Gastrocnemius medialis (tissue), 4 donors: ENCODE measurements at places on chromosomes 3 and 15. TPM values are rescaled to one million over a fixed set of nuclear protein-coding genes. Genes with fewer than 3 reads are reported as not detected.

ASB14 gene
- total RNA-seq = 2.5 TPM

SELENOK gene
- 73.1 TPM for total RNA-seq

SPATA12 gene
- not detected for total RNA-seq

TGM5 gene
- total RNA-seq = not detected

PFKFB4 gene
- 0.87 TPM for total RNA-seq

PTPRG gene
- total RNA-seq = 25.9 TPM

GRCh38 chr3:197028728-197029510 lies 698 bp downstream of the MELTF start:
- no peak for DNase-seq

DNA sequence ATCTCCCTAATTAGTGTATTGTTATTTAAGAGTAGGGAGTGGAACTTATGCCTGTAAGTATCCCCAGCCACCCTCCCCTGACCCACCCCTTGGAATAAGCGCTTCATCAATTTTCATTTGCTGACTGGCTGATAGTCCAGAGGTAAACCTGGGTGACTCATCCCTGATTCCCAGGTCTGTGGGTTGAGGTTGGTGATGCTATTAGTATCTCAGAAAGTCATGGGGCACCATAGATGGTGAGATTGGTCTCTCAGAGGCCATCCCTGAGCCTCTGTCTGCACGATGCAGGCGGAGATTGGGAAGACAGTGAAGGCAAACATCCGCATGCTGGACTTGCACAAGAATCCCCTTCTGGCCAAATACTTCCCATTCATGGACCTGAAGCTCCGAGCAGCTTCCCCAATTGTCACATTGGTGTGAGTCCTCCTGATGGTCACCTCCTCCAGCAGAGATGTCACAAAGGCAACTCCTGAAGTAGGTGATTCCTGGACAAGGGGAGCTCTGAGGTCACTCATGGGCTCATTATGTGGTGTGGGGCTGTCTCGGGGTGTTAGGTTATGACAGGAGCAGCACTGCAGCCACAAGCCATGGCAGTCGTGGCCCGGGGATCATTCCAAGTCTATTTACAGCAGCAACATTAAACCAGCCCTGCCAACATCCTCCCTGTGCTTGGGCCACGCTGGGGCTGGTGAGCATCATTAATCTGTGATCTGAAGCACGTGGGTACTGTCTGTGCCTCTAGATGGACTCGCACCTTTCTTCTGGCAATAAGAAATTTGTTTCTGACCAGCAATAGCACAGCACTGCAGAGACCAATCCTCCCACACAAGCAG lies 6.8 kb upstream of the TXNRD3 start:
- DNase-seq = no peak

- no peak for DNase-seq
These were observed 72.2 kb downstream of the KLHL25 start for GRCh38 chr15:85722374-85723152.

- DNase-seq = no peak
These were observed 28.5 kb downstream of the SCG5 start for GRCh38 chr15:32669896-32670611.

DNA sequence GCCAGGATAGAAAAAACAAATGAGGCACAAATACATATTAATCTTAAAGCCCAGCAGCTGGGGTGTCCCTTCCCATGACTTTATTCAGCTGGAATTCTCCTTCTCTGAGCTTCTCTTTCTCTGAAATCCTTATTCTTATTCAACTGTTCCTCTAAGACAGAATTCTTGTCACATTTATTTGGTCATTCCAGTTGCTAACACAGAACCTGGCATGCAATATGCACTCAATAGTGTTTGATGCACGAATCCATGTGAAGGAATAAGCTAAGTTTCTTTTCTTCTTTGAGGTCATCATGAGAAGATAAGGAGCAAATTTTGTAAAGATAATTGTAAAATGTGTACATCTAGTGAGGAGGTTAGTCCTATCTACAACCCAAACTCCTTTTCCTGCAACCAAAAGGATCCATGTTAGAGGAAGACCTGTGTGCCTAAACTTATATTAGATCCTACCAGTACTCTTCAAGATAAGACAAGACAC lies 154.2 kb upstream of the KCNMB2 start:
- DNase-seq = no peak

- DNase-seq = no peak
These were observed 58.5 kb downstream of the ISG20 start for GRCh38 chr15:88697276-88697675.

DNA sequence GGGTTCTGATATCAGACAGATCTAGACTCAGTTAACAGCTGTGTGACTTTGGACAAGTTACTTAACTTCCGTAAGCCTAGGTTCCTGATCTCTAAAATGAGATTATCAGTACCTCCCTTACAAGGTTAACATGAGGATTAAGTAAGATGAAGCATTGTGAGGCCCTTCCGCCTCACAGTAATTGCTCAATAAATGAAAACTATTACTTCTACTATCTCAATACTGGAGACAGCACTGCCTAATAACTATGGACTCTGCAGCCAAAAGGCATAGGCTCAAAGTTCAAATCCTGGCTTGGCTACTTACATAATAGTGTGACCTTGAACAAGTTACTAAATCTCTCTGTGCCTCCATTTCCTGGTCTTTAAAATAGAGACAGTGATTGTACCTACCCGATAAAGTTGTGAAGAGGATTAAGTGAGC lies 82.0 kb upstream of the ATP11B start:
- no peak for DNase-seq

DNA sequence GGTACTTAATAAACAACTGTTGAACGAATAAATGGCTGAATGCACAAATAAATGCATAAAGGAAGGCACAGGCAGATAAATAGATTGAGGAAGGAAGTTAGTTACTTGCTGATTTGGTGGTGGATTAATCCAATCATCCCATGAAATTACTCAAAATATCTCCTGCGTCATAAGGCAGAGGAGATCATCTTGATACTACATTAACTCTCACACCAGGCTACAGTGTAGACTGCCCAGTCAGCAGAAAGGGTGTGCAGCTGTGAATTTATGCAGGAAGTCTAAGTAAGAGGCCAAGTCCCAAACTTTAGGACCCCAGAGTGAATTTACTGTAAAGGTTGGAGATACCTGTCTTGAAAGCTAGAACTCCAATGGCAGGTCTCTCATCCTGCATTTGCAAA lies 38.6 kb downstream of the PRICKLE2 start:
- DNase-seq = no peak

- no peak for DNase-seq
These were observed 14.7 kb downstream of the PAK2 start for GRCh38 chr3:196754091-196754981.

DNA sequence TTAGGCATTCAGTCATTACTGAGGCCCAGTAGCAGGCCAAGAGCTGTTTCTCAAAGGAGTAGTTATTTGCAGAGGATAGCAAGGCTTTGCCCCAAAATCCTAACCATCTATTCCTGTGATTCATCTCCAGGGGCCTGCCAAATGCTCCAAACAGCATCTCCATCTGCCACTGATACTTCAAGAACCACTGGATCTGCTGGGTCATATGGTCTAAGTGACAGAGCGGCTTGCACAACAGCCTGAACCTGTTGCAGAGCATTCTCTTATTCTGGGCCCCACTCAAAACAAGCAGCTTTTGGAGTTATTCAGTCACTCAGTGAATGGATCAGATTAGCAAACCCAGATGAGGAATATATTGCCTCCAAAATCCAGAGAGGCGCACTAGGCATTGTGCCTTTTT lies 68.8 kb upstream of the ALDH1A3 start:
- DNase-seq = no peak

- DNase-seq = peak; percentile 6
These were observed 44.5 kb downstream of the SNAPC5 start for GRCh38 chr15:66452971-66453580.

GRCh38 chr15:59657635-59658125 lies 365 bp upstream of the GTF2A2 start:
- no peak for DNase-seq

DNA sequence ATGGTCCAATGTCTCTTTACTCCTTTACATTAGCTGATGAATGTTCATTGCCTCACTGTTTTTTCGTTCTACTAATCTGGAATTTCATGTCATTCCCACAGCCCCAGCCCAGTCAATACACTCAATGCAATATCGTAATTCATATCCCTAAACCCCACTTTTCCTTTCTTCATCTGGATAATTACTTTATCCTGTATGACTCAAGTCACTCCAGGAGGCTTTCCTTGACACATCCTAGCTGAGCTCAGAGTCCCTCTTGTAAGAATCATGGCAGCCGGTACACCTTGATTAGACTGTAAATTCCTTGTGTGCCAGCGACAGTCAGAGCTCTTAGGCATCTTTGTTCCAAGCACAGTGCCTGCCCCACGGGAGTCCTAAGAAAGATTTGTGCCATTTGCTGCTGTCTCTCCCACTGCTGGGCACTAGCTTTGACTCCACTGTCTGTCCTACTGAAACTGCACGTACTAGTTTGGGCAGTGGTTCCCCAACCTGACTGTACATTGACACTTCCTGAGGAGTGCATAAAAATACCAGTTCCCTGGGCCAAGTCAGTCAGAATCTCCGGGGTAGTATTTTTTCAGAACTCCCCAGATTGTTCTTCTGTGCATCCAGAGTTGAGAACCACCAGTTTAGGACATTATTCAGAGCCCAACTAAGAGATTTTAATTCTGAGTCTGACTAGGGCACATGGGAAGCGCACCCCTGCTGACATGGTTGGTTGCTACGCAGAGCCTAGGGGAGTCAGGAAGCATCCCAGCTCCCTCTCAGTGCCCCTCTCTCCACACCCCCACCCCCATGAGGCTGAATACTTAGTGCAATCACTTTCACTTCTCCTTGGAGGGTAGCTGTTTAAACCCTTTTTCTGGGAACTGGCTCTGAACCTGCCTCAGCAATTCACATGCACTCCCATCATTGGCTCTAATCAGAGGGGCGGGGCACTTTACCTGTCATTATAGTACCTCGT lies 19.5 kb upstream of the C3orf70 start:
- DNase-seq = no peak

DNA sequence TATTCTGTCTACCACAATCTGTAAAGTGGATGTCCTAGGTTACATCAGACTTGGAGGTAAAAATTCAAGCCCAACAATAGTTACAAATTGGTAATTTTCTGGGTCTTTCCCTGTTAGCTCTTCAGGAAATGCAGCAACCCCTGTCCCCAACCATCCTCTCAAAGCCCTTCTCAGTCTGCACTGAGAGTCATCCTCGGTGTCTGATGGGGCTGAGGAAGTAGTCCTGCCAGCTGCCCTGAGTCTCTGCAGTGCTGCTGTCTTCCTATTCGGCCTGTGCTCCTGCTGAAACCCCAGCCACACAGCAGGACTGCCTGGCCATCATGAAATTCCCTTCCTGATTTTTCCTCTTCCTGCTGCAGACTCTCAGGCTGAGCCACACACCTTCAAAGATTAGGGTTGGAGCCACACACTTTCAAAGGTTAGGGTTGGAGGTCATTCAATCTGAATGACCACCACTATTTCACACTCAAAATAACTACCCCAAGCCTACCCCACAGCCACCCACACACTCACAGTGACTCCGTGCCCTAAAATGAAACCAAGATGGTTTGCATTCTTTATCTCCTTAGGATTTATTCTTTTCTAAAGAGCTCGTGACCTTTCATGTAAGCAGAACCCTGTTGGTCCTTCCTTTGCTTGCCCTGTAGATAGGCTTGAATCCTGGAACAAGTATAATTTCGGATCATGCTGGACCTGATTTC lies 17.6 kb downstream of the TRIM42 start:
- DNase-seq = no peak

DNA sequence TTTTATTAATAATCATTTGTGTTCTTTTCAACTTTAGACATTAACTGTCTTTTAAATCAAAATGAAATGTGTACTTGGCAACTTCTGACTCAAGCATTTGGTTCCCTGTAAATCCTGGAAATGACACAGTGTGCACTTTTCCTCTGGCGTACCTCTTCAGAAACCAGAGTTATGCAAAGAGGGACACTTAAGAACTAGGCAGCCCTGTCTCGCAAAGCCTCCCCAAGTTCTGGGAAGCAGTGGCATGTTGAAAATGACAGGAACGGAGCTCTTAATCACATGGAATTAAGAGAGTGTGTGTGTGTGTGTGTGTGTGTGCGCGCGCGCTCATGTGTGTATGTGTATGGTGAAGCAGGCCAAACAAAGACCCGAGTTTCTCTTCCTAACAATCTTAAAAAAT lies 707.4 kb downstream of the MECOM start:
- no peak for DNase-seq

GRCh38 chr15:28909958-28910500 lies 24.3 kb downstream of the APBA2 start:
- no peak for DNase-seq

DNA sequence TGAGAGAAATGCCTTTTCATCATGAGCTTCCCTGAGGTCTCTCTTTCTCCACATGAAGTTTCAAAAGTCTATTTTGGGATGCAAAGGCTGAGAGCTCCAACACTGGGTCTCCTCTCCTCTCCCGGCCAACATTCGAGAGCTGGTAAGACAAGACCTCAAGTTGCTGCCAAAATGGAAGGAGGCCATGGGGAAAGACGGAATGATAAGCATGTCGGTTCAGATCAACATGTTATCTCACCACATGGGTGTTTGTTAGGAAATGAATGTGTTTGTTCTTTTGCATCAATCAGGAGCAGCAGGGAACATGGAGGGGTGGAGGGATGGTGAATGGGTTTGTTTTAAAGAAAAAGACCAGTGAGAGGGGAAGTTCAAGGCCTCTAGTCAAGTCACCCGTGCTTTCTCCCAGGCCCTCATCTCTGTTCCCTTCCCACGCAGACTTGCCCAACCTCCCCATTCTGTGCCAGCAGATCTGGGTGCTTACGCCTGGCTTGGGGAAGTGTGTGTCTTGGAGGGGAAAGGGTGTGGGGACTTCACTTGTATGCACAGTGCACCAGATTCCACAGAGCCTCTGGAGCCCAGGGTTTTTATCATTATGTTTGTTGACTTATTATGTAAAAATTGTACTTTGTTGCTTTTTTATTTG lies 23.5 kb upstream of the ATP10A start:
- DNase-seq = no peak

DNA sequence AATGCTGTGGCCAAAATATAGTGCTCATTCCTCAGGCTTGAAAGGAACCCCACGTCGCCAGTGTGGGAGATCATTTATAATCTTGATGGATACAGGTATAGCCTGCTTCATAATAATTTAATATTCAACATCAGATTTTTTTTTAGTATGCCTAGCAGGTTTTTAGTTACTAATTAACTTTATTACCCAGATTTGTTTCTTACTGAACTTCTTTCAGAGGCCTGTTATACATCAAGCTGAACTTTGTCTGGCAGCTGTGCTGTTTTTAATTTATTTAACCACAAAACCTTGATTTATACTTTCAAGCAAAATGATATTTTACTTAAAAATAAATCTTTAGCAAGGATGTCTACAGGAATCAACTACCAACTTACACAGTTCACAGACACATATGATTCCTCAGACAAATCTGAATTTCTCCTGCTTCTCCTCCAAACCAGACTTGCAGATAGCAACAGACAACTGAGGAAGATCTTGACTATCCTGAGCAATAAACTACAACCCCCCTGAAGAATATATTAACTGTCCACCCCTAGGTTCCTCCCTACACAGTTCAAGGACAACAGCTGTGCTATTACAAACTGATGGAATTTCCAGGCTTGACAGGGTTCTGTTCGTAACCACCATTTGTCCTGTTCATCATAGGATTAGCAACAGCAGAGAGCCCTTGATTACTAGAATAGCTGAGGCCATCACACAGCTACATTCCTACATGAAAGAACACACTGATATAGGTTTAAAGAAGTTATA lies 610 bp downstream of the MAP4 start:
- DNase-seq = no peak
